ENCODE measurements at places on chromosomes 6 and 20. TPM values are rescaled to one million over a fixed set of nuclear protein-coding genes. Genes with fewer than 3 reads are reported as not detected.

The MMP24 gene
- not detected for total RNA-seq

The BCAS1 gene
- total RNA-seq, result not detected

The SRMS gene
- 0.79 TPM for total RNA-seq

The MYBL2 gene
- under 0.01 TPM for total RNA-seq

The DLL1 gene
- total RNA-seq, result 4.1 TPM

The MLN gene
- total RNA-seq, result not detected

The AARS2 gene
- total RNA-seq, result 9.5 TPM

The SAPCD1 gene
- 1.3 TPM for total RNA-seq

The PREX1 gene
- under 0.01 TPM for total RNA-seq

The PKIG gene
- total RNA-seq, result 15.0 TPM

The C6orf132 gene
- total RNA-seq, result 11.3 TPM

The SLC24A3 gene
- total RNA-seq, result under 0.01 TPM

The LGSN gene
- total RNA-seq, result under 0.01 TPM

The GPR63 gene
- 0.38 TPM for total RNA-seq

The PACRG gene
- under 0.01 TPM for total RNA-seq

The HSPA1L gene
- 0.53 TPM for total RNA-seq

The FAM162B gene
- total RNA-seq, result not detected

All from bronchial epithelial cell (primary cell).